ENCODE measurements at places on chromosomes 7 and 10.

GRCh38 chr10:127402596-127403409 lies 146.3 kb upstream of the NPS start:
- no peak for DNase-seq

GRCh38 chr10:15877836-15878576 lies 17.7 kb upstream of the MINDY3 start:
- no peak for DNase-seq

- DNase-seq = no peak
These were observed 9.2 kb downstream of the LGI1 start for GRCh38 chr10:93766918-93767317.

DNA sequence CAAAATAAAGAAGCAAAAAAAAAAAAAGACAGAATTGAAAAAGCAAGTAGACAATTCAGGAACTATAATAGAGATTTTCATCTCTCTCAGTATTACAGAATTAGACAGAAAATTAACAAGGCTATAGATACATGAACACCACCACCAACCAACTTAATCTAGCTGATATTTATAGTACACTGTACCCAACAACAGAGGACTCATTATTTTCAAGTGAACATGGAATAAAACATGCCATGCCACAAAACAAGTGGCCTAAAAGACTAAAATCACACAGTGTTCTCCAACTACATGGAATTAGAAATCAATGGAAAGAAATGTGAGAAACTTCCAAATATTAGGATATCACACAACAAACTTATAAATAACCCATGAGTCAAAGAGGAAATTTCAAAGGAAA lies 9.1 kb downstream of the TMEM168 start:
- no peak for DNase-seq

DNA sequence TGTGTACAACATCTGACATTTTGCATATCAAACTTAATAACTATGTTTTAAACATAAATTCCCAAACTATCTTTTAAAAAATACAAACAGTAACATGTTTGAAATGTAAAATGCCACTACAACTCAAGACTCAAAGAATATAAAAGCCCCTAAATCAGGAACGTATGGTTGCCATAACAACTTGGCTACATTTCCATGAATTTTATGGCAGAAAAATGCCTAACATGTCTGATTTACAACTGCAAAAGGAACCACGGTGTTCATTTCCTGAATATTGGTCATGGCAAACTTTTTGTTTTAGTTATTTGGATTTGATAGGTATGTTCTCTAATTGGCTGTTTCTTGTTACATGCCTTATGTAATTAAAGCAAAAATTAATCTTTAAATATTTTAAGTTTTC lies 2.0 kb downstream of the SOSTDC1 start:
- DNase-seq = no peak

GRCh38 chr7:41501466-41501865 lies 201.4 kb downstream of the INHBA start:
- DNase-seq = no peak

DNA sequence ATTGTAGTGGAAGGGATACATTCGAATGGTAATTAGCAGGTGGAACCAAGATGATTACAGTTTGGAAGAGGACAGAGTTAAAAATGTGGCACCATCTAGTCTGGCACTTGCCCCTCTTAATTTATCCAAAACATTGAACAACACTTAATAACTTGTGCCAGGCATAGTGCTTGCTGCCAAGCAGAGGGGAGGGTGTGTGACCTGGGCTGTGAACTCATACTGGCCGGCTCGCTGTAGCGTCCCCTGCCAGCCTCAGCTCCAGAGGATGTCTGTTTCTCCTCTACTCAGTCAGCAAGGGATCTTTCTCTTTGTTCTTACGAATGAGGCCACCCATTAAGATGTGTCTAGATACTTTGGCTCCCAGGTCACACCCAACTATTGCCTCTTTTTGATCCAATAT lies 179.4 kb upstream of the INHBA start:
- DNase-seq = no peak

DNA sequence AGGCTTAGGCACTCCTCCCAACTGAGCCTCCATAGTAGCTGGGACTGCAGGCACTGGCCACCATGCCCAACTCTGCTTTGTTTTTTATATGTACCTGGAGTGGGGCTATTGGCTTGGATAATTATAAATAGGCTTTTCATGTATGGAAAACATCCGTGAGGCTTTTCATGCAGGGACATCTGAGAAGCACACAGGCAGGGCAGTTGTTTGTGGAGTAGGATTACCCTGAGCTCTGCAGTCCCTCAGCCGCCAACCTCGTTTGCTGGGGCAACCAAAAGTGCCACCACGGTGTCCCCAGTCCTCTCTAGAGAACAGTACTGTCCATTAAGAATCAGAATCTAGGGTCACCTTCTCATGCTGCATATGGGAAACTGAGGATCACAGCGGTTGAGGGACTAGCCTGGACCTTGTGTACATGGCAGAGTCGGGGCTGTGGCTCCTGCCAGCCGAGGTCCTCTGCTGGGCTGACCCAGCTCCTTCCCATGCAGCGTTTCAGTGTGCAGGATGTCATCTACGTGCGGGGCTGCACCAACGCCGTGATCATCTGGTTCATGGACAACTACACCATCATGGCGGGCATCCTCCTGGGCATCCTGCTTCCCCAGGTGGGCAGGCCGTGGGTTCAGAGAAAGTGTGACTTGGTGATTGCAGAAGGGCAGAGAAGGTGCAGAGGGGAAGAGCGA lies 54.5 kb downstream of the TSPAN15 start:
- no peak for DNase-seq

DNA sequence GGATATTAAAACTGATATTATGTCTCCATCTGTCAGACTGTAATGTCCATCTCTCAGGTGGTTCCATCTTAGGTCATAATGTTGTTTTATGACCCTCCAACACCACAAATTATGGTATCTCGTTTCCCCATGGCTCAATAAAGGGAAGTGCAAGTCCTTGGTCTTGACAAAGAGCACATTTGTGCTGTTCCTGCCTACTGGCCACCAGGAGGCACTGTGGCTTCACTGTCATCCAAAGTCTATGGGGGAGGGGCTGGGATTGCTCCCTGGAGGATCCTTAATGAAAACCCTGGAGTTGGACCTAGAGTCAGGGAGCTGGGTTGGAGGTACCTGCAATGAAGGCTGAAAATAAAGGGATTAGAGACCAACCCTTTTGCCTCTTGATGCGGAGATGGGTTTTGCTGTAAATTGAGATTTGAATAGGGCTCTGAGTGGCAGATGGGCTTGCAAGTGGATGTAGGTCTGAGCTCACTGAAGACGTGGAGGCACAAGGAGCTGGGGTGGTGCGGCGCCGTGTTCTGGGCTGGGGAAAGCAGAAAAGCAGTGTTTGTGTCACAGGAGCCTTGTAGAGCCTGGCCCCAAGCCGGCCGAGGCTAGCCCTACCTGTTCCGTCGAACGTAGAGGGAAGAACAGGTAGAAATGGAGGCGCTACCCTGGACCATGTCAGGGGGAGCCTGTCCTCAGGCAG lies 180.5 kb upstream of the PRSS58 start:
- DNase-seq = no peak

DNA sequence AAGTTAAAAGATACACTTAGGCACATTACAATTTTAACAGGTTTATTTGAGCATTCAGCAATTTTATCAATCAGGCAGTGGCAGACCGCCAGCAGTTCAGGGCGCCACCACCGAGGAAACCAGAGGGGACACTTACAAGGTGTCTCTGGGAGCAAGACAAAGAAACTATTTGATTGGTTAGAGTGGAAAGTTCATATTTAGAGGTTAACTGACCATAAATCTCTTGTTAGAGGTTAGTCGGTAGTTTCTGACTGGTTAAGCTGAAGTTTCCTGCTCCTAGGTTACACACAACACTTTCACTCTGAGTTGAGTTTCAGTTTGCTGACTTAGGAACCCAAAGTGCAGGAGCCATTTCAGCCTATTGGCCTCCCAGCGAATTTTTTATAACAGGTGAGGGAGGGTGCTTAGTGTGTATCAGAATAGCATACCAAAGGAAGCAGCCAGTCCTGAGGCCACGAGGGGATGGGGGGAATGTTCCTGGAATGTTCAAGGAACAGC lies 10.8 kb upstream of the PVRIG start:
- no peak for DNase-seq

DNA sequence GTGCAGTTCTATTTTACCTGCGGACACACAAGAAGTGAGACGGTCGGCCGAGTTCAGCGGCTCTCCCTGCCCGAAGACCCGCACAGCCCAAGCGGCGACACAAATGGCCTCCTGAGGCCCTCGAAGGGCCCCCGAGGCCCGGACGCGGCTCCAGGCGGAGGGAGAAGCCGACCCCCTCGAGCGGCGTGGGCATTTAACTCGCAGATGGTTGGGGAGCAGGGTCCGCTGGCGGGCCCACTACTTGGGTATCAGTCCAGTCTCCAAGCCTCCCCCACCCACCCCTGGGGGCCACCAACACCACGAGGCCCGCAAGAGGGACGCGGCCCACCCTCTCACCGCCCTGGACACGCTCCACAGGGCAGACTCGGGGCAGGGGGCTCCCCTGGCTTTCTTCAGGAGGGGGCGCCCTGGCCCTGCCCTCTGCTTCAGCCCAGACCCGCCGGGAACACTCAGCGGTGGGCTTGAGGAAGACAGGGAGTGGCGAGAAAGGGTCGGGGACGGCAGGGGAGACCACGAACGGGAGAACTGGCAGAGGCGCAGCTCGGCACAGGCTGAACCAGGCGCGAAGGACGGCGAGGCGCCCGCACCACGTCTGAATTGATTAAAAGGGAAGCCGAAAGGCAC lies 1.7 kb downstream of the IGF2BP3 start:
- DNase-seq = no peak

DNA sequence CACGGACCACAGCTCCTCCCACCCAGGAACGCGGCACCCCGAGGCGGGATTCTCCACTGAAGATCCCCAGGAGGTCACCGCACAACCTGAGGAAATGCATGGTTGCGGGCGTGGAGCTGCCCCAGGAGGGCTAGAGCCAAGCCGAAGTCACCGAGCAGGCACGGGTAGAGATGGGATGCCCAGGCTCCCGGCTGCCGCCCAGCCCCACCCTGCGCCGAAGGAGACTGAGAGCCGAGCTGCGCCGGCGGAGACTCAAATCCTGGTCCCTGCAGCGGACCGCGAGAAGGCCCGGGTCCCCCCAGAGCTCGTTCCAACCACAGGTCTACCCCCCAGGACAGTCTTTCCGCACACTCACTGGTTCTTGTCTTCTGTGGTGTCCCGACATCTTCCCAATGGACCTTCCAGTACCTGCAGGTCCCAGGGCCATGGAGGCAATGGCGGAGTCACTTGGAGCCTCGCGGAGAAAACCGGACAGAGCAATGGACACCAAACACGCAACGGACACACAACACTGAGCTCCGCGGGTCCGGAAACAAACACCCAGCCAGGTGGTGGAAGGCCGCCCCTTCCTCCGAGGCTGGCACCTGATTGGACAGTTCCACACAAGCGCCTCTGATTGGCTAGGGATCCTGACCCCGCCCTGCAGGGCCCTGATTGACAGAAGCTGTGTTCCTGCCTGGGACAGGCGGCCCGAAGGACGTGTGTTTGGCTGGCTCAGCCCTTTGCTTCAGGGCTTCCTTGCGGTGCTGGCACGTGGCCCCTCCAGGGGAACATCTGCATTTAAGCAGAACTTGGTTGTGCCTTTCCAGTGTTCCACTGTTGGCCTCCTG lies 331.9 kb upstream of the NUPR2 start:
- no peak for DNase-seq

DNA sequence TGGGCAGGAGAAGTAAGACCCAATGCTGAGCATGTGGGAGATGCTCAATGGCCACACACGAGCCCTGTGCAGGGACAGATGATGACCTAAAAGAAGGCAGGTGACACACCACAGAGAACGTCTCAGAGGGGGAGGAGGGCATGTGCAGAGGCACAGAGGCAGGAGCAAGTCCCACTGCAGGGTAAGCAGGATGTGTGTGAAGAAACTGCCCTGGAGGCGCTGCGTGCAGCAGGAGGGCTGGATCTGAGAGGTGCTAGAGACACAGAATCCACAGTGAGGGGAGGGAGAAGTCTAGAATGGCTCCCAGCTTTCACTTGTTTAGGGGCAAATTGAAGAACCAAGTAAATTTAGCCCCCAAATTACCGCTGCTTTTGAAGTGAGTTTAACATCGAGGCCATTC lies 14.9 kb downstream of the DYDC2 start:
- no peak for DNase-seq

DNA sequence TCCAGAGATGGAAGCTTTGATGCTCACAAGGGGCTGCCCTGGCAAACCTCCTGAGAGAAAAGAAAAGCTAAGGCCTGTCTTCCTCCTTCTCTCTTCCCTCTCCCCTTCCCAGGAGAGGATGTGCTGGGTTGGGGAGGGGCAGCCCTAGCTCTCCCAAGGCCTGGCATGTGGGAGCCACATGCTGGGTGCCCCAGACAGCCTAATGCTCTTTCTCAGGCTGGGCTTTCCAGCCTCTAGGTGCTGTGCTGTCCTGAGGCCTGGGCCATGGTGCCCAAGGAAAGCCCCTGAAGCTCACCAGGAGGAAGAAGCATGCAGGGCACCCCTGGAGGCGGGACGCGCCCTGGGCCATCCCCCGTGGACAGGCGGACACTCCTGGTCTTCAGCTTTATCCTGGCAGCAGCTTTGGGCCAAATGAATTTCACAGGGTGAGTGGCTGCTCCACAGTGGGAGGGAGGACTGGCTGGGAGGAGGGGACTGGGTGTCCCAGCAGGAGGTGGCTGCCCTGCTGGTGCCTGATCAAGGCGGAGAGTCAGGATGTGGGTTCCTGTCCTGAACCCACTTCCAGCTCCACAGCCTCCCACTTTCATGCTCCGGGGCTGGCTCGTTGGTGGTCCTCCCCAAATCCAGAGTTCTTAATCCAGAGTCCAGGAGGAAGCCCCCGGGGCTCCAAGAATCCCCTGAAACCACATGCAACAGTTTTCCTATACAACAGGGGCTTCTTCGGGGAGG lies 1.7 kb downstream of the CPA5 start:
- DNase-seq = no peak

GRCh38 chr7:138934861-138935260 lies 46.3 kb downstream of the KIAA1549 start:
- no peak for DNase-seq

GRCh38 chr7:31957090-31957720 lies 113.0 kb downstream of the PDE1C start:
- no peak for DNase-seq

DNA sequence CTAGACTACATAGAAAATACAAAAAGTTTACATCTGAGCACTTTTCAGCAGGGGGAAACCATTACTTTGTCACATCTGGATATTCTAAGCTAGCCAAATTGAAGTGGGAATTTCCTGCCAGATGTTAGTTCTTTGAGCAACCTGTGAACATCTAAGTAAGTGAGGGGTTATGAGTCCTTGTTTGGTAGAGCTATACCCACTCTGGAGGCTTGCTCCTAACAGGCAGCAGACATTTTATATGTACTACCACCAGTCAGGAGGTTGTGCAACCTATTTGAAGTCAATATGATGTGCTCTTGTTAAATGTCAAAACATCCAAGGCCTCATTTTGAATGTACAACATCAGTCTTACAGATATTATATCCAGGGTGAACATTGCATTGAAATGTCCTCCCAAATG lies 143.3 kb upstream of the KAT6B start:
- DNase-seq = no peak

DNA sequence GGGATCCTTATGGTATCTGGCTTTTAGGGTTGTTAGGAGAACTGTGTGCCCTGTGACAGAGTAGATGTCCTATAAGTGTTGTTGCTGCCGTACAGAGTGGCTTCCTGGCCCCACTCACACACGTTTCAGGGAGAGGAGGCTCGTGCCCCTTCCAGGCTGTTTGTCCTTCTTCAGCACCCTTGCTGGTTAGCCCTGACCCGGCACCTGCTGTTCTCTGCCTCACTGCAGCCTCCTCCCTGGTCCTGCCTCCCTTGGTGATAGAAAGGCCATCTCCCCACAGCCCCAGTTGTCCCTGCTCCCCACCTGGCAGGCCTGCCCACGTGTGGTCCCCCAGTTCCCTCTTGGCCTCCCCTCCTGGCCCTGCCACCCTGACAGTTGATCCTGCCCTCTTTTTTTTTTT lies 2.3 kb downstream of the CLIP2 start:
- no peak for DNase-seq

GRCh38 chr7:36285276-36285675 lies 104.4 kb upstream of the ANLN start:
- no peak for DNase-seq

Measured in AG09309 (cell line).